ENCODE measurements at places on chromosomes 7 and 10. TPM values are rescaled to one million over a fixed set of nuclear protein-coding genes. Genes with fewer than 3 reads are reported as not detected.

GRCh38 chr7:134940729-134941128, 45.6 kb upstream of the AGBL3 start:
- H3K27me3 ChIP-seq, result no peaks in the 10 kb centered on the region
- no peak overlapping the region for H3K4me3 ChIP-seq
- no peak for DNase-seq
- no peaks in the 10 kb centered on the region for H3K36me3 ChIP-seq
- no peaks in the 10 kb centered on the region for H3K4me1 ChIP-seq

- peaks cover 16% of the 10 kb centered on the region for H3K27me3 ChIP-seq
- H3K4me1 ChIP-seq, result peaks cover 24% of the 10 kb centered on the region
- no peaks in the 10 kb centered on the region for H3K36me3 ChIP-seq
- peak; percentile 37 for DNase-seq
- no peak overlapping the region for H3K27ac ChIP-seq
Observed at GRCh38 chr7:73851410-73852338, 9.3 kb upstream of the TMEM270 start.

ATG9B gene
- 7.4 TPM for total RNA-seq

SFRP4 gene
- not detected for total RNA-seq

- no peak overlapping the region for H3K4me3 ChIP-seq
- H3K36me3 ChIP-seq, result no peaks in the 10 kb centered on the region
- H3K4me1 ChIP-seq, result peaks cover 15% of the 10 kb centered on the region
- no peak overlapping the region for H3K27ac ChIP-seq
- no peak for DNase-seq
Observed at GRCh38 chr7:30254717-30255063, 29.7 kb upstream of the ZNRF2 start.

DNA sequence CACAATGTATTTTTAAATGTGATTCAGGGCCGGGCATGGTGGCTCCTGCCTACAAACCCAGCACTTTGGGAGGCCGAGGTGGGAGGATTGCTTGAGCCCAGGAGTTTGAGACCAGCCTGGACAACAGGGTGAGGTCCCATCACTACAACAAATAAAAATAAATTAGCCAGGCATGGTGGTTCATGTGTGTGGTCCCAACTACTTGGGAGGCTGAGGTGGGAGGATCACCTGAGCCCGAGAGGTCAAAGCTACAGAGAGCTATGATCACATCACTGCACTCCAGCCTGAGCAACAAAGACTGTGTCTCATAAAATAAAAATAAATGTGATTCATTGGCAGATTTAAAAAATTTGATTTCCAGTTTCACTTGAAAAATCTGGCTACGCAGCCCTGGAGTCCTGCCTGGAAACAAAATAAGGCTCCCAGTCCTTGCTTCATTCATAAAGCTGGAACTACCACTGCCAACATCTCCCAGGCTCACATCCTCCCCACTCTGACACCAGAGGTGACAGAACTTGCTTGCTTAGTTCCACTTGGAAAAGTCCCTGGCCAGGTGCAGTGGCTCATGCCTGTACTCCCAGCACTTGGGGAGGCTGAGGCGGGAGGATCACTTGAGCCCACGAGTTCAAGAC, 27.9 kb upstream of the SLC35G1 start:
- H3K36me3 ChIP-seq, result no peaks in the 10 kb centered on the region
- peaks cover 7% of the 10 kb centered on the region for H3K27me3 ChIP-seq
- DNase-seq, result no peak
- no peaks in the 10 kb centered on the region for H3K4me1 ChIP-seq
- no peak overlapping the region for H3K27ac ChIP-seq

FAM25G gene
- not detected for total RNA-seq

- peaks cover 4% of the 10 kb centered on the region for H3K27me3 ChIP-seq
- H3K27ac ChIP-seq, result peak overlapping the region; percentile 89
- peak overlapping the region; percentile 51 for H3K4me3 ChIP-seq
- H3K4me1 ChIP-seq, result peaks cover 71% of the 10 kb centered on the region
- H3K36me3 ChIP-seq, result peaks cover 23% of the 10 kb centered on the region
Observed at GRCh38 chr10:49177391-49178355, 10.5 kb downstream of the TMEM273 start.

ANKRD2 gene
- total RNA-seq, result 0.26 TPM

- peaks cover 60% of the 10 kb centered on the region for H3K4me1 ChIP-seq
- no peaks in the 10 kb centered on the region for H3K27me3 ChIP-seq
- peak overlapping the region; percentile 72 for H3K4me3 ChIP-seq
- H3K27ac ChIP-seq, result peak overlapping the region; percentile 93
Observed at GRCh38 chr10:119132521-119133345, 28.8 kb downstream of the DENND10 start.

DNA sequence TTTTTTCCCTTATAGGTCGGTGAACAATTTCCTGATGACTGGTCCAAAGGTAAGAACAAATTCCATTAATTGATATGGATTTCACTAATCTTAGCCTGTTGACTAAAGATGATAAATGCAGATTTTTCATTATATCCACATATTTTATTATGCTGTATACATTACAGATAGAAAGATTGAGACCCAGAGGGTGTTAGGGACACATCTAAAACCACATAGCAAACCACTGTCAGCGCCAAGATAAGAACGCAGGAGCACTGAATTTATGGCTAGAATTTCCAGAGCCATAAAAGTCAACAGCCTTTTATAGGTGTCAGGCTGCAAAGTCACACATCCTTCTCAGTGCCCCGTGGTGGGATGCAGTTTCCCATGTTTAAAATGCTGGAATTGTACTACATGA, 16.2 kb downstream of the WNT8B start:
- H3K4me1 ChIP-seq, result peaks cover 27% of the 10 kb centered on the region
- no peak overlapping the region for H3K27ac ChIP-seq
- peaks cover 13% of the 10 kb centered on the region for H3K27me3 ChIP-seq
- H3K4me3 ChIP-seq, result no peak overlapping the region
- peaks cover 13% of the 10 kb centered on the region for H3K36me3 ChIP-seq

- peaks cover 21% of the 10 kb centered on the region for H3K4me1 ChIP-seq
- H3K27ac ChIP-seq, result peak overlapping the region; percentile 92
- peak; percentile 57 for DNase-seq
- peaks cover 7% of the 10 kb centered on the region for H3K27me3 ChIP-seq
Observed at GRCh38 chr7:50069613-50070012, 23.4 kb downstream of the ZPBP start.

- no peaks in the 10 kb centered on the region for H3K36me3 ChIP-seq
- H3K27me3 ChIP-seq, result no peaks in the 10 kb centered on the region
- no peaks in the 10 kb centered on the region for H3K4me1 ChIP-seq
- H3K27ac ChIP-seq, result no peak overlapping the region
- peak; percentile 69 for DNase-seq
Observed at GRCh38 chr7:122092964-122093797, 50.9 kb downstream of the AASS start.

DNA sequence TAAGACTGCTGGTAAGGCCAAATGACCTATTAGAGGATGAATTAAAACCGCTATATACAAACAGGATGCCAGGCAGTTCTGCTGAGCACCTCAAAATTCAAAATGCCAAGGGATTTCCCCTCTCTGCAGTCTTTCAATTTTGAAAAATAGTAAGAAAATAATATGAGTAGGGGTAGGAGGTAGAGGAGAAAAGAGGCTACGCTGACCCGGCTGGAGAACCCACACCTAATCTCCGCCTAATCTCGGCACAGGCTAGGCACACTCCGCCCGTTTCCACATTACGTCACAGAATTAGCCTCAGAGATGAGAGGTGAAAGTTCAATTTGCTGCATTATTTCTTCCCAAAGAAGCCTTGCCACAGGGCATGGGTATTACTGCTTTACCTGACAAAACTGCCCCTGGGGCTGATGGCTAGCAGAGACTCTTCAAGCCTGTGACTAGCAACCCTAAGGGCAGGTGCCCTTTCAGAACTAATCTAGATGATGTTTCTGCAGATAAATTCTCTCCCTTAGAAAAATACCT, 21.3 kb upstream of the SPOCK2 start:
- peaks cover 27% of the 10 kb centered on the region for H3K36me3 ChIP-seq
- H3K4me1 ChIP-seq, result peaks cover 54% of the 10 kb centered on the region
- H3K27ac ChIP-seq, result peak overlapping the region; percentile 92

DNA sequence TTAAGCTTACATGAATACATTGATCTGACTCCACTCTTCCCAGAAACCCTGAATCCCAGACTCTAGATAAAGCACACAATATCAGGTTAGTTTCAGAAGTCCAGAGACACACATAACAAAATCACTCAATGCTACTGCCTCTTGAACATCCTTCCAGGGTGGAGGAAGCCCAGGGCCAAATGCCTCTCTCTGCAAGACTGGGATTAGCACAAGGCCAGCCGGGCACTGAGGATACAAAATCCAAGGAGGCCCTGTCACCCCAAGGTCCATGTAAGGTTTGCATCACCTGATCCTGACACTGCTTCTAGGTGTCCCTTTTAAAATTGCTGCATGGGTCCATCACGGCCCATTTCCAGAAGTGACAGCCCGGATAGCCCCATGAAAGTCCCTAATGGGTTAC, 2.6 kb upstream of the PLXNA4 start:
- no peak for DNase-seq
- peaks cover 16% of the 10 kb centered on the region for H3K36me3 ChIP-seq
- H3K27ac ChIP-seq, result no peak overlapping the region
- H3K4me1 ChIP-seq, result peaks cover 44% of the 10 kb centered on the region

- H3K4me3 ChIP-seq, result no peak overlapping the region
- peaks cover 78% of the 10 kb centered on the region for H3K36me3 ChIP-seq
Observed at GRCh38 chr7:114943530-114943929, 21.6 kb downstream of the MDFIC start.

GRCh38 chr10:118979661-118980060, 49.9 kb upstream of the NANOS1 start:
- peaks cover 6% of the 10 kb centered on the region for H3K4me1 ChIP-seq
- H3K27ac ChIP-seq, result no peak overlapping the region
- H3K27me3 ChIP-seq, result no peaks in the 10 kb centered on the region
- DNase-seq, result no peak

UPK3B gene
- 0.68 TPM for total RNA-seq

GRCh38 chr7:106611911-106612310, 49.0 kb downstream of the CCDC71L start:
- no peaks in the 10 kb centered on the region for H3K36me3 ChIP-seq
- H3K27ac ChIP-seq, result no peak overlapping the region
- no peak for DNase-seq

- no peak overlapping the region for H3K4me3 ChIP-seq
- H3K27me3 ChIP-seq, result no peaks in the 10 kb centered on the region
- H3K4me1 ChIP-seq, result no peaks in the 10 kb centered on the region
- no peak overlapping the region for H3K27ac ChIP-seq
Observed at GRCh38 chr7:147584771-147585193, 1005.8 kb upstream of the C7orf33 start.

GTF2IRD1 gene
- not detected for total RNA-seq

DNA sequence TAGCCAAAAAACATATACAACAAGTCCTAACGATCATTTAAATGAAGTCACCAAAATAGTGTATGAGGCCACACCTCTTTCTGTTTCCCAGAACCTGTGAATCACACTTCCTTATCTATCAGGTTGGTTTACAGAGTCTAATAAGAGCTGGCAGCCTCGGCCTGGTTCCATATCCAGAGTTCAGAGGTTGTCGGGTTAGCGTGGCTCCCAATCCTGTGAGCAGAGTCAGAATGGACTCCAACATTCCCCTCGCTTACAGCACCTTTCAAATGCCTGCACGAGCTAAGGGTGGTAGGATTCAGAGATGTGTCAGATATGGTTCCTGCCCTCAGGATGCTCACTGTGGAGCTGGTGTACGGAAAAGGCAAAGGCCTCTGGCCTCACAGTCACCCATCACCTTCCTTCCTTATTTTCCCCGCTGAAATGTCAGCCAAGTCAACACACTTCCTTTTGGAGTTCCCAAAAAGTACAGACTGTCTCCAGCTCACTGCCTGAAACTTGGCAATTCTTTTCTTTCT, 6.0 kb downstream of the IL15RA start:
- H3K4me3 ChIP-seq, result peak overlapping the region; percentile 3
- peaks cover 44% of the 10 kb centered on the region for H3K4me1 ChIP-seq
- H3K27me3 ChIP-seq, result no peaks in the 10 kb centered on the region
- peak; percentile 24 for DNase-seq
- H3K27ac ChIP-seq, result peak overlapping the region; percentile 73

DNA sequence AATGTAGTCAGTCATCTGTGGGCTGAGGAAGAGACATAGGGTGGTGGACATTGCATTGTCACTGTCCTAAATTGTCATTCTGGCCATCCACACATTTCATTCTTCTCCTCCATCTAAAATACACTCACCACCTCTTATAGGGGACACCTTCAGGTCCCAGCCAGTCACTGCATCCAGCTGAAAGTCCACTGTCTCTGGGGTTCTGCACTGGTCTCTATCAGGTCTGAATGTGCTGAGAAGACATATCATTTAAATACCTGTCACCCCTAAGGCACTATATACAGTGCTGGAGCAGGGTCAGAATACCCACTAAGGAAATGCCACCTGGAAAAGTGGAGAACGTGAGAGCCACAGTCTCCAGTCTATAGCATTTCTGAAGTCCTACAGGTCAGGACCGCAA, 29.6 kb downstream of the SH2D4B start:
- DNase-seq, result peak; percentile 17
- no peak overlapping the region for H3K27ac ChIP-seq
- H3K4me1 ChIP-seq, result no peaks in the 10 kb centered on the region
- H3K4me3 ChIP-seq, result no peak overlapping the region

DNA sequence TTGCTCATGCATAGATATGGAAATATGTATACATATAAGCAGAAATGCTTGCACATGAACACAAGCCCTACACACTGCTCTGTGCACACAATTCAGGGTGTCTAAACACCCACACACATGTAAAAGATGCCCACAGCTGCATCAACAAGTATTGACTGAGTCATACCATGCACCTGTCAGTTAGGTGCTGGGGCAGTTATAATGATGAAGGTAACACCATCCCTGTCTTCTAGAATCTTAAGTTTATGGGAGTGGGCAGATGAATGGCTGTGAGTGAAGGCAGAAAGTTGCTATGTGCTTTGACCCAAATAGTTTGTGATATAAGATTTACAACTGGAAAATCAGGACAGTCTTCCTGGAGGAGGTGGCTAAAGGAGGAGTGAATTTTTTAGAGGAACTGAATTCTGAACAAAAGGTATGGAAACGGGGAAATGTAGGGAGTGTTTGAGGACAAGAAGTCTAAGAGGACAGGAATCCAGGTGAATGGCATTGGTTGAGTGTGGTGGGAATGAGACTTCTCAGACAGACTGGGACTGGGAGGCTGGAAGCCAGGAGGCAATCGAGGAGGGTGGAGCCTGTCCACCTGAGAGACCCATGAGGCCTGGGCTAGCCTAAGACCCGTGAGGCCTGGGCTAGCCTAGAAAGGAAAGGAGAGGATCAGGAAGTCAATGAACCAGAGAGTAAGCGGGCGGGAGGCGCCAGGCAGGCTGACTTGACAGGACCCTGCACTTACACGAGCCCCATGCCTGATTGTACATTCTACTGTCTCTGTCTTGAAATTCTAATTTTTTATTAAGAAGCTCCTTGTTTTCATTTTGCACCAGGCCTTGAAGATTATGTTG, 20.7 kb downstream of the POLL start:
- no peak for DNase-seq

GRCh38 chr10:80177781-80178636, 27.3 kb downstream of the ANXA11 start:
- H3K27ac ChIP-seq, result peak overlapping the region; percentile 14
- H3K27me3 ChIP-seq, result no peaks in the 10 kb centered on the region
- peaks cover 16% of the 10 kb centered on the region for H3K36me3 ChIP-seq
- H3K4me3 ChIP-seq, result no peak overlapping the region
- no peak for DNase-seq

- no peak overlapping the region for H3K27ac ChIP-seq
- H3K36me3 ChIP-seq, result no peaks in the 10 kb centered on the region
- H3K27me3 ChIP-seq, result no peaks in the 10 kb centered on the region
- no peak overlapping the region for H3K4me3 ChIP-seq
Observed at GRCh38 chr7:113373863-113374262, 255.5 kb upstream of the SMIM30 start.

TMEM178B gene
- 0.10 TPM for total RNA-seq

HECTD2 gene
- 2.0 TPM for total RNA-seq
